ENCODE measurements at places on chromosomes 4 and X.

DNA sequence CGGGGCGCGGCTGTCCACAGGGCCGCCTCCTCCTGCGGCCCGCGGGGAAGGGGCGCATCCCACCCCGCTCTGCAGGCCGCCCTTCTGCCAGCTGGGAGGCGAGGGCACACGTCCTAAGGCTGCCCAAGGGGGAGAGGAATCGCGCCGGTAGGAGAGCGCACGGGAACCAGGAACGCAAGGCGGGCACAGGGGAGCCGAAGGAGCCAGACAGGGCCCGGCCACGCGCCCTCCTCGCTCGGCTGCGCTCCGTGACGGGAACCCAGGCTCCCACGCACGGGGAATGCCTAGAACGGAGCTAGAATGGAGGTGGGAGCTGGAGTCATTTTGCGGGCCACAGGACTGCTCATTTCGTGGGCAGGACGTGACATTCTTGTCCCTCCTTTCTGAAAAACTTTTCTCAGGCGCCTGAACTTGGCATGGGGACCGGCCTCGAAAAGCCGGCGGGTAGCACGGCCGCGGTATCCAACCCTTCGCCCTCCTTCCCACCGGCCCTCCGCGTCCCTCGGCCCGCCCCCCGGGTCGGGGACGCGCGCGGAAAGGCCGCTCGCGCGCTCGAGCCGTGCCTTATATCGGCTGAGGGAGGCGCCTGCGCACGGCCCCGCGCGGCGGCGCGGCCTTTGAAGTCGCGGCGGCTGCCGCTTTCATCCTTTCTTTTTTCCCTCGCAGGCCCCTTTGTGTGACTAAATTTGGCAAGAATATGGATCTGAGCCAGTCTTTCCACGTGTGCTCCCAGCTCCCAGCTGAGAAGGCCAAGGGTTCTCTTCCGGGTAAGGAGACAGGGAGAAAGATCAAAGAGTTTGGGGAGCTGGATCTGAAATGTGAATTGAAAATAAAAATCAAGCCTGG is 4.2 kb upstream of the LEF1 start:
- peak; percentile 79 for DNase-seq

- no peak for DNase-seq
These were observed 1.7 kb upstream of the SPARCL1 start for GRCh38 chr4:87530868-87531267.

DNA sequence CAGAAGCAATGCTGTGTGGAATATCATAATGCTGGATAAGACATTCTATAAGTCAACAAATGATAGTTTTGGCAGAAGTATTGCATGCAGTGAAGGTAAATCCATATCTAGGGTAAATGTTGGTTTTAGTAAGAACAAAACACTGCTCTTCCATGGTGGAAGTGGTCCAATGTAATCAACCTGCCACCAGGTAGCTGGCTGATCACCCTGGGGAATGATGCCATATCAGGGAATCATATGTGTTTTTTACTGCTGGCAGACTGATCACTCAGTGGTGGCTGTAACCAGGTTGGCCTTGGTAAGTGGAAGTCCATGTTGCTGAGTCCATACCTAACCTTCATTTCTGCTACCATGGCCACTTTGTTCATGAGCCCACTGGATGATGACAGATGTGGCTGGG is 74.0 kb upstream of the CENPE start:
- DNase-seq = no peak

GRCh38 chr4:147772459-147772969 is 40.6 kb downstream of the ARHGAP10 start:
- no peak for DNase-seq

DNA sequence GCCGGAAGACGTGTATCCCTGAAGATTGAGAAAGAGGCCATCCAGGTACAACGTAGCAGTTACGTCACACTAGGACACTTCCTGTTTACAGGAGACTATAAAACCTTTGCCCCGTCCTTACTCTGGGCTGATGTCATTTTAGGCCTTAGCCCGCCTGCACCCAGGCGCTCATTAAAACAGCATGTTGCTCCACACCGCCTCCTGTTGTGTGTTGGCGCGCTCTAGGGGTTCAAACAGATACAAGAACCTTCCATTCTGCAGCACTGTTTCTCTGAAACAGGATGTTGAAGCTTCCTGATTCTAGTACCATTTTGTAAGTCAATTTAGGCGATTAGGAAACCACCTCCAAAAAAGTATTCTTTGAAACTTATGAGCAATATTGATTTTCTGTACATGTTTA is 722.1 kb downstream of the PCDH7 start:
- DNase-seq = no peak

GRCh38 chrX:10393899-10394298 is 226.5 kb downstream of the MID1 start:
- no peak for DNase-seq

- peak; percentile 73 for DNase-seq
These were observed 627 bp downstream of the CDKN2AIP start for GRCh38 chr4:183445097-183445428.

DNA sequence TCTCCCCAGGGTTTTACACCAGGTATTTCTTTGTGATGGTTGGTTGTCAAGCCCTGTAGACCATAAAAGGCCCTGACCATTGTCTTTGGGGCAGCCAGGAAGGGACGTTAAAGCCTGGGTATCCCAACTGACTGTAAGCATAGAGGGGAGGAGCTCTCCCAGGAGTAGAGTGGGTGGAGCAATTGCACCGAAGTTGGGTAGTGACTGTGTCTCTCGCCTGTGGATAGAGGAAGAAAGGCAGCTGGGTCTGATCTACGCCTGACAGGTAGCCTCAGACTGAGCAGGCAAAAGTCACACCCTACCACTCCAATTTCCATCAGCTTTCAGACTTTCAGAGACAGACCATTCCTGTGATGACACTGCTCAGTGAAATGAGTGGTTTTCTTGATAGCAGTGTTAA is 123.3 kb downstream of the KLHL8 start:
- no peak for DNase-seq

Data from D341Med (cell line).